ENCODE measurements at places on chromosomes 5 and 9. TPM values are rescaled to one million over a fixed set of nuclear protein-coding genes. Genes with fewer than 3 reads are reported as not detected.

ARL14EPL gene
- total RNA-seq, result not detected

TRIM36 gene
- 79.2 TPM for total RNA-seq

SLC25A2 gene
- not detected for total RNA-seq

LIX1 gene
- total RNA-seq, result 4.7 TPM

CDX1 gene
- not detected for total RNA-seq

SLIT3 gene
- 3.0 TPM for total RNA-seq

PDE6A gene
- total RNA-seq, result not detected

All from temporal lobe (tissue), 4 donors.